ENCODE measurements at places on chromosomes 4 and X. TPM values are rescaled to one million over a fixed set of nuclear protein-coding genes. Genes with fewer than 3 reads are reported as not detected.
A peak's percentile ranks its signal among the peaks of the same experiment; 100 is the strongest.

MYOZ2 gene
- total RNA-seq = not detected

AKAP4 gene
- not detected for total RNA-seq

CTAG2 gene
- total RNA-seq = not detected

F8 gene
- total RNA-seq = 9.8 TPM

UTP14A gene
- total RNA-seq = 8.3 TPM

DNA sequence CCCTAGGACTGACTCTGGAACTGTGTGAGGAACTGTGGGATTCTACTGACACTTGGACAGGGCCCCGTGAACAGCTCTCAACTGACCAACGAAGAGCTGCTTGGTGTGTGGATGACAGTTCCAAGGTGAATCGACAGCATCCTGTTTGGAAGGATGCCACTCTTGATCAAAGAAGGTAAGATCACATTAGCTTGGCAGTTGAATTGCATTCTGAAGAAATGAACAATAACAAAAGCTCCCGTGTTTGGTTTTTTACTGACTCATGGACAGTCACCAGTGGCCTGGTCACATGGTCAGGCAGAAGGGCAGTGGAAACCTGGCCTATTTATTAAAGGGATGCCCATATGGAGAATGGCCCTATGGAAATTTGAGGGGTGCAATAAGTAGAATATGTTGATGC lies 33.1 kb upstream of the GPR34 start:
- H3K36me3 ChIP-seq = peaks cover 5% of the 10 kb centered on the region
- H3K4me1 ChIP-seq = no peaks in the 10 kb centered on the region
- H3K4me3 ChIP-seq = no peak overlapping the region

GRCh38 chr4:78509043-78509442 lies 42.5 kb upstream of the ANXA3 start:
- H3K36me3 ChIP-seq = no peaks in the 10 kb centered on the region
- DNase-seq = no peak
- no peaks in the 10 kb centered on the region for H3K27me3 ChIP-seq

GRCh38 chr4:142656178-142656577 lies 189.9 kb downstream of the INPP4B start:
- DNase-seq = peak; percentile 39
- no peaks in the 10 kb centered on the region for H3K36me3 ChIP-seq
- no peaks in the 10 kb centered on the region for H3K4me1 ChIP-seq
- no peak overlapping the region for H3K27ac ChIP-seq
- no peak overlapping the region for H3K4me3 ChIP-seq

- H3K36me3 ChIP-seq = no peaks in the 10 kb centered on the region
- H3K27ac ChIP-seq = no peak overlapping the region
- H3K4me1 ChIP-seq = peaks cover 17% of the 10 kb centered on the region
- no peaks in the 10 kb centered on the region for H3K27me3 ChIP-seq
Observed at GRCh38 chr4:55673424-55673823, 37.3 kb upstream of the NMU start.

GRCh38 chr4:80071604-80072227 lies 1.3 kb downstream of the ANTXR2 start:
- peaks cover 27% of the 10 kb centered on the region for H3K27me3 ChIP-seq
- H3K27ac ChIP-seq = no peak overlapping the region
- peak overlapping the region; percentile 76 for H3K4me3 ChIP-seq
- peaks cover 11% of the 10 kb centered on the region for H3K4me1 ChIP-seq
- H3K36me3 ChIP-seq = no peaks in the 10 kb centered on the region

All from neural progenitor cell (in vitro differentiated cells).